MV-4-11 (cell line): ENCODE measurements at places on chromosomes 11 and 22.

- no peak for DNase-seq
These were observed 19.7 kb downstream of the RAB39A start for GRCh38 chr11:107947904-107948303.

DNA sequence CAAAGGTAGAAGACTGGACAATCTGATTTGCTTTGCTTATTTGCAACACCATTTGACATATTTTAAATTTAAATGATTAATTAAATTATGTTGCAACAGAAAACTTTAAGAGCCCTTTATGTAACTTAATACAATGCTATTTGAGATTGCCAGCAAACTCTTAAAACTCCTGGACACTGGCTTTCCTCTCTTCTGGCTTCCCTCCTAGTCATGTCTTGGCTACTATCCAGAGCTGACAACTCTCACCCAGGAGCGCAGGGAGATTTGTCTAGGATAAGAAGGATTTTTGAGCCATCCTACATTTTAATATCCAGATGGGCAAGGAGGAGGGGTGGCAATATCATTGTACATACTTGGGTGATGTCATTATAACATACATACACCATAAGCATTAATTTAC is 134.3 kb downstream of the ELP4 start:
- DNase-seq, result no peak

- no peak for DNase-seq
These were observed 79.3 kb upstream of the DRD2 start for GRCh38 chr11:113554526-113554925.

- DNase-seq, result peak; percentile 70
These were observed 10.2 kb downstream of the SCUBE2 start for GRCh38 chr11:9081153-9081552.

GRCh38 chr11:10379022-10379421 is 74.1 kb downstream of the ADM start:
- DNase-seq, result peak; percentile 4
